NK-92 treated with Interleukin-12 subunit alpha and Interleukin-12 subunit beta, amount 100 ng/mL, for 24 hours (cell line): ENCODE measurements at places on chromosomes 4 and X.

DNA sequence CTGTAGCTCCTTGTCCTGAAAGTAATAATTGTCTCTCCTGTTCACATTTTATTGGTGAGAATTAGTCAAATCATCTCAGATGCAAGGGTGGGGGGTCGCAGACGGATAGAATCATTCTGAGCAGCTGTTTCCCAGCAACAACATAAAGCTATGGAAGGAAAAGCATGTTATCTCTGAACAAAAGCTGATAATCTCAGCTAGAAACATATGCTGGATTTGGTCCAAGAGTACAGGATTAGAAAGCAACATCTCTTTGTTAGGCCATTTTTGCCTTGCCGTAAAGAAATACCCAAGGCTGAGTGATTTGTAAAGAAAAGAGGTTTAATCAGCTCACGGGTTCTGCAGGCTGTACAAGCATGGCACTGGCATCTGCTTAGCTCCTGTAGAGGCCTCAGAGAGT is 472.8 kb upstream of the BOD1L1 start:
- DNase-seq = no peak

- DNase-seq = no peak
These were observed 319.4 kb upstream of the TAPT1 start for GRCh38 chr4:16545656-16546055.

DNA sequence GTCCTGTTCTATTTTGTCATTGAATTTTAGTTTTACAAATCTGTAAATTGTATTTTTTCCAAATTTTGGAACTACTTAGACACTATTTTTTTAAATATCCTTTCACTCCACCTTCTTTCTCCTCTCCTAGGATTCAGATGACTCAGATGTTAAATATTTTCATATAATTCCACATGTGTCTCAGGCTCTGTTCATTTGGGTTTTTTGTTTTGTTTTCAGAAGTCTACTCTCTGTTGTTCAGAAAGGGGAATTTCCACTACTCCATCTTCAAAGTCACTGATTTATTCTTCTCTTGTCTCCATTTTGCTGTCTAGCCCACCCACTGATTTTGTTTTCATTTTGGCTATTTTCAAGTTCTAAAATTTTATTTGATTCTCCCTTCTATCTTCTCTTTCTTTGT is 264.0 kb upstream of the SLIT2 start:
- no peak for DNase-seq

GRCh38 chr4:102625232-102625930 is 124.2 kb downstream of the NFKB1 start:
- peak; percentile 13 for DNase-seq

DNA sequence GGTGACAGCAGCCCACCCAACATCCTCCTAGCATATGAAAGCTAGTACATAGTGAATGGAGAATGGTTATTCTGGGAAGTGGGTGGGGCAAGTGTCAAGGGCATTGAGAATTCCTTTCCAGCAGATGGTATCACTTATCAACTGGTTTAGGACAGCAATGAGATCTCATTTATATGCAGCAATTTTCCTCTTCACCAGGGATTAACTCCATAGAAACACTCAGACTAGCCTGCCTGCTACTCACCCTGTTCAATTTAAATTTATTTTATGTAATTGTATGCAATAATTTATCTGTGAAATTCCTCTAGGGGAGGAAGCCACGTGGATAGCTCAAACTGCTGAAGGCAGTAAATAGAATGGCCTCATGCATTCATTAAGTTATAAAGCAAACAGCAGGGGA is 101.6 kb upstream of the MID1IP1 start:
- DNase-seq = no peak

GRCh38 chr4:55098456-55099204 is 26.8 kb downstream of the KDR start:
- no peak for DNase-seq

GRCh38 chr4:98728433-98728832 is 70.0 kb upstream of the TSPAN5 start:
- DNase-seq = peak; percentile 0

DNA sequence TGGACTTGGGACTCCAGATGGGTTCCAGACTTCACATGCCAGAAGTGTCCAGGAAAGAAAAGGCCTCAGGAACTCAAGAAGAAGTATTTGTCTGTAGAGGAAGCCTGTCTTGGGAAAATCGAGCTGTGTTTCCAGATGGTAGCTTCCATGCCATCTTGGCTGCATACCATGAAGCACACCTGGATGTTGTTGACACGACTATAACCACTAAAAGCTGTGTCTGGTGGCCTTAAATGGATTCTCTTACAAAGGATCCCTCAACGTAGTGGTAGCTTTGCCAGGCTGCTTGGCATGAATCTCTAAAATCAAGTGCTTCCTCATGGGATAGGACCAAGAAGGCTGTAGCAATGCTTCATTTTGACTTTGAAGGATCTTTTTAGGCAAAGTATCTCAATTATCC is 313.4 kb upstream of the BOD1L1 start:
- DNase-seq = no peak

DNA sequence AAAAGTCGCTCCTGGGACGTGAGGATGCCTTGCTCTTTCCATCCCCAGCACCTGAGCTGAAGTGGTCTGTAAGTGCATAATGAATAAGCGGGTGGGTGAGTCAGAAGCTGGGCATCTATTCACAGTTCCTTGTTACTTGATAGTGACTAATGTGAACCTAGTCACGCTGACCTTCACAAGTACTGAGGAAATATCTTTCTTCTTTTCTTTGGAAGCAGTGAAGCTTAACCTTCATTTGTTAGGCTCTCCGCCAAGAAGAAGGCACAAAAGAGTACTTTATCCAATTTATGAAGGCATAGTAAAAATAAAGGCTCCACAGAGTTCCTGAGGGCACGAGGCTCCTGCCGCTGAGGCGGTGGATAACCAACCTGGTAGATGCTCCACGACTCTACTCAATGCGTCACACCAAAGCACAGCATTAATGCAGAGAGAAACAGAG is 475.7 kb upstream of the SLIT2 start:
- no peak for DNase-seq

GRCh38 chr4:7337196-7338058 is 97.3 kb downstream of the PSAPL1 start:
- no peak for DNase-seq

- no peak for DNase-seq
These were observed 3.2 kb upstream of the GRSF1 start for GRCh38 chr4:70842761-70843435.

DNA sequence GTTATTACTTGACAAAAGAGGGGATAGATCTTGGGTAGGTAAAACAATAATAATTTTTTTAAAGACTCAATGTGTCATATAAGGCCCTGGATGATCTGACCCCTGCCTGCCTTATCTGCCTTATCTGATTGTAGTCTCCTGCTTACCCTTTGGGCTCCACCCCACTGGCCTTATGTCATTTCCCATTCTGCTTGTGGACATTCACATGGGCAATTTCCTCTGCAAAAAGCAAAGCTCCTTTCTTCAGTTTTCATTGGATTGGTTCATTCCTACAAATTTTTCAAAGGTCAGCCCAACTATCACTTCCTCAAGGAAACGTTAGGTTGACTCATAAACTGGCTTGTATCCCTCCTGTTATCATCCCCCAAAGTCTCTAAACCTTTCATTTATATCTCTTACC is 15.7 kb upstream of the TET2 start:
- DNase-seq = no peak

DNA sequence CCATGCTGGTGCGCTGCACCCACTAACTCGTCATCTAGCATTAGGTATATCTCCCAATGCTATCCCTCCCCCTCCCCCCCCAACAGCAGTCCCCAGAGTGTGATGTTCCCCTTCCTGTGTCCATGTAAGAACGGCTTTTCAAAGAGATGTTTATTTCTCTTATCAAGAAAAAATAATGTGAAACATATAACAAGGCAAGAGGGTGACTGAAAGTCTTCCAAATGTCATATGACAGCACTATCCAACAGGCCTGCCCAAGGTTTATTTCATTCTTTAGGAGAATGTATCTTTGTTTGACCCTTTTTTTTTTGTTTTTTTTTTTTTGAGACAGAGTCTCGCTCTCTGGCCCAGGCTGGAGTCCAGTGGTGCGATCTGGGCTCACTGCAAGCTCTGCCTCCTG is 29.9 kb upstream of the REPS2 start:
- DNase-seq = no peak

GRCh38 chrX:67734111-67734753 is 190.4 kb downstream of the AR start:
- DNase-seq = no peak

- no peak for DNase-seq
These were observed 1.5 kb downstream of the TIFA start for GRCh38 chr4:112284166-112284565.

DNA sequence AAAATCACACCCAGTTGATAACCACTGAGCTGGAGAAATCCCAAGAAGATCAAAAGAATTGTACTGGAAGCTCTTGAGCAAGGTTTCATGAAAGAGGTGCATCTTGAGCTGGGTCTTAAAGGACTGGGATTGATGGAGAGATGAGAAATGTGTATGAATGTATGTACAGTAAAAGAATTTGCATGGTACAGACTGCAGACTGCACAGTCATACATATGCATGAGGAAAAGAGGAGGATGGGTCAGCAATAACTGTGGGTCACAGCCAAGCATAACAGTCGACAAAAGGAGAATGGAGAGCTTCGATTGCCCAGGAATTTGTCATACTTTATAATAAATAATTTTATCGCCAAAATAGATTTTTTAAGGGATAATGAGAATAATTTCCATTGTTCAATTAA is 4.8 kb upstream of the RELL1 start:
- no peak for DNase-seq

GRCh38 chr4:20432088-20432487 is 180.4 kb downstream of the SLIT2 start:
- DNase-seq = no peak

GRCh38 chrX:78555401-78555980 is 103.6 kb downstream of the RTL3 start:
- no peak for DNase-seq

DNA sequence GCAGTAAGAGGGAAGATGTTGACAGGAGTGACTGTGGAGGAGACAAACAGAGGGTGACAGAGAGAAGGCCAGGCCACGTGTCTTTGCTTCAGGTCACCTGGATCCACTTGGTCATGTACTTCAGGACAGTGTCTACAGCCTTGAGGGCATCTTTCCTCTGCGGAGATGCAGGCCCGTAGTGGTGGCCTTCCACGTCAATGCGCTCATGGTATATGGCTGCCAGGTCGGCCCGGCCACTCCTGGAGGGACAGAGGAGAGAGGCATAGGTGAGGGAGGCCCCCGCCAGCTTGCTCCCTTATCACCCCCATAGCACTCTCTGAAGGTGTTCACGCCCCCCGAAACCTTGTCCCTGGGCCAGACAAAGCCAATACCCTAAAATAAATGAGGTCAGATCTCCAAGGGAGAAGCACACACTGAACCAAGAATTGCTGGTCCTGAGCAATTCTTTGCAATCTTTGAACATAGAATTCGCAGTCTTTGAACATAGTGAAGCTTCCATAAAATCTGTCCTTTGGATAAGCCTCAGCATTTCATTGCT is 99.9 kb downstream of the ENPP6 start:
- no peak for DNase-seq

DNA sequence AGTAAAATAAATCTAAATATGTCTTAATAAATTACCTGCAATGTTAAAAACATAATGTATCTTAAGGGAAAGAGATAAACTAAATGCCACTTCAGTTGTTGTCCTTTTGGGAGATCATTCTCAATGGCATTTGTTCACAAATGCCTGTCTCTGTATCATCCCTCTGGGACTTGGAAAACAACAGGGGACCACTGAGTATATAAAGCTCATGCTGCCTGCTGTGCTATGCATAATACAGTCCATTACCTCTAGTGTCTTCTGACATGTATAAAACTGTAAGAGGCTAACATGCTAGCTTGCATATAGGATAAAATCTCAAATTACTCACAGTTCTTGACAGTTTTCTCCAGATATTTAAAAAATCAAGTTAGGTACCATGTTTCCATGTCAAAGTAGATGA is 503.9 kb downstream of the PDHA2 start:
- no peak for DNase-seq
